Suppressor macrophage (primary cell): ENCODE measurements at places on chromosomes 7 and 10.

- no peak for DNase-seq
Measured at GRCh38 chr7:47512481-47513176, 69.3 kb downstream of the TNS3 start.

- DNase-seq, result no peak
Measured at GRCh38 chr7:17380736-17381662, 82.5 kb downstream of the AHR start.

DNA sequence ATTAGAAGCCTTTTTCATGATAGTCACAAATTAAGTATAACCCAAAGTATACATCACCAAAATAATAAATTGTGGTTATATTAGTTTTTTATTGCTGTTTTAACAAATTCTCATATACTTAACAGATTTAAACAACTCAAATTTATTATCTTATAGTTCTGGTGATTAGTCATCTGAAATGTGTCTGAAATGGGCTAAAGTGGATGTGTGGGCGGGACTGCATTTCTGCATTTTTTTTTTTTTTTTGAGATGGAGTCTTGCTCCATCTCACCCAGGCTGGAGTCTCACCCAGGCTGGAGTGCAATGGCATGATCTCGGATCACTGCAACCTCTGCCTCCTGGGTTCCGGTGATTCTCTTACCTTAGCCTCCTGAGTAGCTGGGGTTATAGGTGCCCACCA lies 891.5 kb upstream of the CELF2 start:
- DNase-seq, result peak; percentile 72

GRCh38 chr7:76165106-76165972 lies 36.4 kb upstream of the SRRM3 start:
- no peak for DNase-seq

DNA sequence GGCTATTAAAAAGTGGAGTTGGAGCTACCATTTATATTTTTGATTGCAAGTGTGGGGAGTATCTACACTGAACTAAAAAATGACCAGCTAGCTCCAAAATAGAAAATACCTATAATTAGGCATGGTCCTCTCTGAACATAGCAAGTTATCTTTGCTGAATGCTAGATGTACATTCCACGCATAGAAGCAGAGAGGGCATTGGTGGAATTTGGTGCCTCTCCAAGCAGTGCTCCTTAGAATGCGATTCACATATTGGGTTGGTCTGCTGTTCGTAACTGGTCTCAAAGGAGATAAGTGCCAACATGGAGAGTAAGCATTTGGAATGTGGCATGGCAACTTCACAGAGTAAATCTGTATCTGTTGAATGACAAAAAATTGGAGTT lies 196.2 kb downstream of the PTN start:
- no peak for DNase-seq

GRCh38 chr7:46003161-46003560 lies 82.1 kb upstream of the IGFBP3 start:
- no peak for DNase-seq

GRCh38 chr10:119319161-119319919 lies 112.0 kb downstream of the GRK5 start:
- no peak for DNase-seq

GRCh38 chr7:29127527-29127926 lies 18.8 kb downstream of the CPVL start:
- no peak for DNase-seq

- no peak for DNase-seq
Measured at GRCh38 chr7:70700055-70700940, 431.6 kb upstream of the GALNT17 start.

DNA sequence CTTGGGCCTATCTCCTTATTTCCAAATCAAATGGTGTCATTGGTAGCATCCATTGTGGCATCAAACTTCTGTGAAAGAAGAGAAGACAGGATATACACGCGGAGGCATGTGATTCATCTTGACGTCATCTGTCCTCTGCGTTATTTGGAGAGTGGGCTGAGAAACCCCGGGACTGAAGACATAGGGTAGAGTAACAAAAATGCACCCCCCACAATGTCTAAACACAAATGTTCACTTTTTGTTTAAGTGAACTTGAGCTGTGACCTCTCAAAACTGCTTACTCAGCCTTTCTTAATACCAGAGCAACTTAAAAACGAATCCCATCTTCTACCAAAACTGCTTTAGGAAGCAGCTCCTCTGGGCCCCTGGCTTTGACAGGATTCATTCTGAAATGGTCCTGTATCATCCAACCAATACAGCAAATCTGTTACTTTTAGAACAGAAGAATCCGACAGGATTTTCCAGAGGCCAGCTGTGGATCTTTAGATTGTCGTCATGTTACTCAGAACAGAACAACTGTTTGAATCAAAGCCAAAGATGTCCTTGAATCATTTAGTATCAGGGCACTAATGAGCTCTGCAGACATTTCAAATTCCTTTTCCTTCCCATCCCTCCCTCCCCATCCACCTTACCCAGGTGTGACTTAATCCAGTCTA lies 438.1 kb downstream of the SUGCT start:
- no peak for DNase-seq

GRCh38 chr7:150524018-150524417 lies 9.3 kb downstream of the GIMAP7 start:
- no peak for DNase-seq

DNA sequence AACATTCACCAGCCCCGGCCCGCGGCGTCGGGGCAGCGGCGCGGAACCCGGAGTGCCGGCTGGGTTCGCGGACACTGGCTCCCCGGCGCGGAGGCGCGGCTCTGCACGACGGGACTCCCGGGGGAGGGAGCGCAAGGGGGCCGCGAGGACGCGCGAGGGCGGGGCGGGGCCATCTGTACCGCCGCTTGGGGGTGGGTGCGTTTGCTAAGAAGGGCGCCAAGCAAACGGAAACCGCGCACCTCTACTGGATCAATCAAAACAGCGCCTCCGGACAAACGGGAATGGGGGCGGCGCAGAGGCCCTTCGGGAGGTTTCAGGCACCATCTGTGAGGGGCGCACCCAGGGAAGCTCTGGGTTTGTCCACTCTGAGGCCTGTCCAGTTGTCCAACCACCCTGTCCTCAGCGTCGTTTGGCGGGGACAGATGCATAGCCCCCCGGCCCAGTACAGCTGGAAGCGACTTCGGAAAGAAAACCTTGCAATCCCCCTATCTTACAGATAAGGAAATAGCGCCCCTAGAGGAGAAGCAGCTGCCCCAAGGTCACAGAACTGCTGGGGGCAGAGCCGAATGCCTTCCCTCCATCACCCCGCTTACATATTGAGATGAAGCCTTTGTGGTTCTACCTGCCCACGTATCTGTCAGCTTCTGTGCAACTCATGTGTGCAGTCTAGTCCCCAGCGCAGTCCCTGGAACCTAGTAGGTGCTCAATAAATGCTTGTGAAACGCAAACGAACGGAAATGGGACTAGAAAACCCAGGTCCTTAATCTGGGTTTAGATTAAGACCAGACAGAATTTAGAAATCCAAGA lies 10.7 kb upstream of the SLIT1 start:
- DNase-seq, result peak; percentile 65

- no peak for DNase-seq
Measured at GRCh38 chr10:112168733-112169132, 14.8 kb downstream of the GPAM start.

DNA sequence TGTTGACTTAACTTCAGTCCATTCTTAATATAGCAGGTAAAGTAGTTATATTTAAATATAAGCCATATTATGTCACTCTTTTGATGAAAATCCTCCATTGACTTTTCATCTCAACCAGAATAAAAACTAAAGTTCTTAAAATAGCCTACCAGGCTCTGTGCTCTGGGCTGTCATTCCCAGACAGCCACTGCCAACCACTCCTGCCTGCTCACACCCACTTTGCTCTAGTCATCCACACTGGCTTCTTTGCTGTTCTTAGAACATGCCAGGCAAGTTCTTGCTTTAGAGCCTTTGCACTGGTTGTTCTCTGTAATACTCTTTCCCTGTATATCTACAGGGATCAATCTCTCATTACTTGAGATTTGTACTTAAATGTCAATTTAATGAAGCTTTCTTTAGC lies 80.6 kb downstream of the ZEB1 start:
- no peak for DNase-seq

GRCh38 chr10:109882251-109883057 lies 40.9 kb downstream of the XPNPEP1 start:
- no peak for DNase-seq

DNA sequence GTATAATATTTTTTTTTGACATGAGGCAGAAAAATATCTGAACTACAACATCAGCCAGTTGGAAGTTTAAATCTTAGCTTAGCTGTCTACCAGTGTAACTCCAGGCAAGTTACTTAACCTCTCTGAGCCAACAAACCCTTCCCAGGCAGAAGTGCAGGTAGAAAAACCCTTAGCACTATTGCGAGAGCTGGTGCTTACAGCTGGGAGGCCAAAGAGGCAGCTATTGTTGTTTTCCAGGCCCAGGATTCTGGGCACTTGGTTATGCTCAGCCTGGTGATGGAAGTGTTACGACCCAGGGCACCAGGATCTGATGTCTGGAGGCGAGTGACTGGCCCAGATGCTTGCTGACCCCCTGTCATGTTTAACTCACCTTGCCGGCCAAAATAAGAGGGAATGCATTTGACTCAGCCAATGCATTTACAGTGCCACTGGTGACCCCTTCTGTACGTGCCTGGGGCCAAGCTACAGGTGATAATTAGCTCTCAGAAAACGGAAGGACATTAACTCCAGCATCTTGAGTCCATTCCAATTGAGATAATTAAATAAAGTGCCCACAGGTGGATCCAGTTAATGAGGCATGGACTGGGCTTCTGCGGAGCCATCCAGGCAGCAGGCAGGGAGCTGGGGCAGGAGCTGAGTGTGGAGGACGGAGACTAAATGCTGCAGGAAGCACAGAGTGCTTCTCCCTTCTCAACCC lies 126.5 kb upstream of the HABP2 start:
- no peak for DNase-seq
